Sigmoid colon (tissue), 7 donors: ENCODE measurements at places on chromosomes 11 and 22. TPM values are rescaled to one million over a fixed set of nuclear protein-coding genes. Genes with fewer than 3 reads are reported as not detected.

- DNase-seq: no peak
Measured at GRCh38 chr22:44645531-44645930, 56.5 kb upstream of the PRR5 start.

DNA sequence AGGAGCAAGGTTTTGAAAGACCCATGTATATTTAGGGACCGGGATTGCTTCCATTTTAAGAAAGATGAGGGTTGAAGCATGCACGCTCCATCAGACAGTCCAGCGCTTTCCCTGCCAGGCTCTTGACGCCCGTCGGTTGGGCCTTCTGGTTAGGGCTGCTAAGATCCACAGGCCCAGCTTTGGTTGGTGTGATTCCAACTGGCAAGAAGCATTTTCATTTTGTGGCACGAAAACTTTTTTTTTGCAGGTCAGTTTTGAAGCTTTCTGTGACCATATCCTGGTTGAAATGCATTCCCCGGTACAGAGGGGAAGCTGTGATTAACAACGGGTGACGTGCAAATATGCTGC is 34.3 kb upstream of the MPPED1 start:
- DNase-seq: no peak

DNA sequence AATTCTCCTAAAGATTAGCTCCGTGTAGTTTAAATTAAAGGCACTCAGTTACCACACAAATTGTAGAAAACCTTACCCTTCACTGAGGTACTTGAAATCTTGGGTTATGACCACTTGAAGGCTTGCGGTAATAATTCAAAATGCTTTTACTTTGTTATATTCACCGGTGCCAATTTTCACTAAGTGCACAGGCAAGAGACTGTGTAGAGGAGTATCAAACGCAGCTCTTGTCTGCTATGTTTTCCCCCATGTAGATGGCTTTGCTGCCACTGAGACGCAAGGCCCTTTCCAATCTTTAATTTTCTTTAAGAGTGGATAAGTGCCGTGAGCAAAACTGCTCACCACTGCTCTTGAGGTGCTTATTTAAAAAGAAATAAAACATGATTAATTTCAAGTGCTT is 155.8 kb downstream of the CADM1 start:
- no peak for DNase-seq

- no peak for DNase-seq
Measured at GRCh38 chr11:58659404-58659803, 36.9 kb downstream of the CNTF start.

DNA sequence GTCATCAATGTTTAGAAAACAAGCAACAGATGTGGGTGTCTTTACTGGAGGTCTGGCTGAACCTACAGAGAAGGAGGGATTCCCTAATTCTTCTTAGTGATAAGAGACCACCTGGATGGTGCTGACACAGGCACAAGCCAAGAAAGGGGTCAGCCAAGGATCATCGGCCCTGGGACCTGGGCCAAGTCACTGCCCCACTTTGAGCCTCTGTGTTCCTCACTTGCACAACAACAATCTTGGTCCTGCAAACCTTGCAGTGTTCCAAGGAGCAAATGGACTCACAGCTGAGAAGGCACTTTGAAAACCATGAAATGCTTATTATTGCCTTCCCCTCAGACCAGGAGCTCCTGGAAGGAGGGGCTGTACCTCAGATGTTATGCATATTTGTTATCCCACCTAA is 7.0 kb upstream of the KCNE3 start:
- no peak for DNase-seq

GRCh38 chr11:125446279-125446678 is 49.8 kb downstream of the FEZ1 start:
- DNase-seq: no peak

DNA sequence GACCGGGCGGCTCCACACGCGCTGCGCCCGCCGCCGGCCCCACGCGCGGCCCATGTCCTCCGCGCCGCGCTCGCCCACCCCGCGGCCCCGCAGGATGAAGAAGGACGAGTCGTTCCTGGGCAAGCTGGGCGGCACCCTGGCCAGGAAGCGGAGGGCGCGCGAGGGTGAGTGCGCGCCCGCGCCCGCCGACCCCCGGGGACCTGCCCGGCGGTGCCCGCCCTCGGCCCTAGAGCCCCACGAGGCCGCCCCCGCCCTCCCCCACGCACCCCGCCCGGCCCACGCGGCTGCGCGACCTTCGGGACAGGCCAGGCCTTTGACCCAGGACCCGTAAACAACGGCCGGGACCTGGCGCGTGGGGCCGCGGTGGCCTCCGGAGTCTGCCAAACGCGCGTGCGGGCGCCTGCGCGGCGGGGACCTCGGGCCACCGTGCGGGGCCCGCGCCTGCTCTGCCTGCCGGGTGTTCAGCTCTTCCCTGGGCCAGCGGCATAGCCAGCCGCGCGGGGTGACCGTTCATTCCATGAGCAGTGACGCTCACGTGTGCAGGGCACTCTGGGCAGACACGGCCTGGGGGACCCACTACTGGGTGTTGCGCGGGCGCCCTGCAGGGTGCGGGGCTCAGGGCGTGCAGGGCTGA is at the start of gene PARVB:
Gene PARVB, plus strand, starts transcription at position 15 of the 634 bp plus-strand sequence. Its CDS starts 38 bp downstream, at position 53.
- DNase-seq: no peak

B4GAT1 gene
- 42.8 TPM for total RNA-seq

P4HA3 gene
- 1.1 TPM for total RNA-seq

EMID1 gene
- 0.27 TPM for total RNA-seq

CHADL gene
- 16.2 TPM for total RNA-seq
